ENCODE measurements at places on chromosomes 11 and 22.

GRCh38 chr11:117084992-117085391 is 13.2 kb downstream of the SIK3 start:
- DNase-seq, result no peak

DNA sequence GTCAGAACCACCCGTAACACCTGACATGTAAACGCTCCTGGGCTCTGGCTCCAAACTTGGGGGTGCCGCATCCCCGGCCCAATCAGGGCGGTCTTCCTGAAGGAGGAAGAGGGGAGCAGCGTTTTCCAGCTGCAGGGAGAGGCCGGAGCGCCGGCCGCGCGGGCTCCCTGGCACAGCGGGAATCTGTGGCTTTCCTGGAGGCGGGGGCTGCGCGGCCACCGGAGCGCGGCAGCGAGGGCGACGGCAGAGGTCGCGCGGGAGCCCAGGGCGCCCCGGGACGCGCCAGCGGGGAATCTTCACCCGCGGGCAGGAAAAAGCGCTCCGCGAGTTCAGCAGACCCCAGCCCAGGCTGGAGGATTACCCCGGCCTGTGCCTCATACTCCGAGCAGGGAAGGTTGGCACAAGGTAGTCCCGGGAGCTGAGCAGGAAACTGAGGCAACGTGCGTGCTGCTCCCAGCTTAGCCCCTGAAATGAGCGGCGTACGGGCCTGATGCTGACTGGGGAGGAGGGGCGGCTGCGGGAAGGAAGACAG is 600 bp upstream of the ESAM start:
- no peak for DNase-seq

- no peak for DNase-seq
Measured at GRCh38 chr11:47269829-47270305, at the start of gene MADD. Gene MADD, plus strand, starts transcription at chr11:47270133.

- no peak for DNase-seq
Measured at GRCh38 chr11:82843057-82843795, 57.0 kb downstream of the PRCP start.

GRCh38 chr11:68336716-68337115 is 24.3 kb downstream of the LRP5 start:
- DNase-seq, result no peak

- no peak for DNase-seq
Measured at GRCh38 chr22:47631571-47632102, 869.2 kb downstream of the TBC1D22A start.

DNA sequence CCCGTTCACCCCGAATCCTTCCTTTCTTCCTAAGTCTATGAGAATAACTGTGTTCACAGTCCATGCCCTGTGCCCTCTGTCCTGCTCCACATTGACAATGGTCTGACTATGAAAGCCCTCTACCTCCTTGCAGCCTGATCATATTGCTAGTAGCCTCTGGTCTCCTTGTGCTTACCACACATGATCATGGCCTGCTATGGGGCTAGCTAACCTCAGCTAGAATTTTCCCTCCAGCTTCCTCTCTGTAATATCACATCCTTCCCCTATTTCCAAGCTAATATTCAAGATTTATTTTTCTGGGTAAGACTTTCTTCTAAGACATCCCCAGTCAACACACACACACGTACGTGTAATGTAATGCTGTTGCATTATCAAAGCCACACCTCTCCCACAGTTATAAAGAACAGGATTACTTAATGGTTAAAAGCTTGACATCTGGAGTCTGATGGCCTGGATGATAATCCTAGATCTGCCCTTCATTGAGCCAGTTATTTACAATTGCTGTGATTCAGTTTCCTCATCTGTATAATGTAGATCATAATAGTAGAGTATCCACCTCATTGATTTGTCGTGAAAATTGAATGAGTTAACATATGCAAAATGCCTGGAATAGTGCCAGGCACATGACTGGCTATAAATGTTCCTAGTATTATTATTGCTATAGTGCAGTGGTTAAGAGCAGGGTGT is 214.4 kb upstream of the BLID start:
- DNase-seq, result no peak

DNA sequence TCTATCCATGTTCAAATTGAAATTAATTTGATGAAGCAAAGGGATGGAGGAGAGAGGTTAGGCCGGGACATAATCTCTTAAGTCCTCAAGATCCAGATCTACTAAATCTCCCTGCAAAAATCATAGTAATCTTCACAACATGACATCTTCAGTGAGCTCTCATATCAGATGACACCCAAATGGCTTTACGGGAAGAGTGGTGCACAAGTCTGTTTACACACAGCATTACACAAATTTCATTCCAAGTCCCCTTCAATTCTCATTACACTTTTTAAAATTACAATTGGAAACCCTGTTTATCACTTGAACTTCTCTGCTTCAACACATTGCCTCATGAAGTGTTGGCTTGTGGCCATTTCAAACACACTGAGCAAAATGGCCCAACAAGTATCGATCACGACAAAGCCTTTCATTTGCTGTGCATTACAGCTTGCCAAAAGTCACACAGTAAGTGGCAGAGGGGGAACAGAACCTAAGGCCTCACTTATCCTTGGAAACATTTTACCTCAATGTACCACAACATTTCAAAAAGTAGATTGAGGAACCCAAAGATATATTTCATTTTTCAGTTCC is 17.9 kb upstream of the TPH1 start:
- DNase-seq, result no peak

DNA sequence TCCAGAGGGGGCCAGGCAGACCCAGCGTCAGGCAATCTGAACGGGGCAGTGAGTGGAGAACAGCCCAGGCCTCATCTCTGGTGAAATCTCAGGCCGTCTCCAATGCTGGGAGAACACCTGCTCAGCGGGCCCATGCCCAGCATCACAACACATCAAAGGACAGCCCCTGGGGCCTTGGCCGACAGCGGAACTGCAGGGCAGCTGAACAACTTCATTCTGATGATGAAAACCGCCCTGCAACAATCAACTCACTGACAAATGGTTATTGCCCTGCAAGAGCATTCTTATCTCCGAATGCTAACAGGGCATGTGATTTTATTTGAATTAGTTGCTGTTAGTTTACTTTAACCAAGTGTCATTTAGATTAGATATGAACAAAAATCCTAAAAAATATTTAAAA is 14.6 kb downstream of the CELSR1 start:
- DNase-seq, result no peak
